Stimulated activated CD4-positive, alpha-beta T cell treated with anti-CD3 and anti-CD28 coated beads, Interleukin-2, amount 100 ng/mL, for 48 hours (primary cell): ENCODE measurements at places on chromosomes 7 and 10.

GRCh38 chr10:103890688-103891087, 27.3 kb downstream of the STN1 start:
- DNase-seq, result no peak

GRCh38 chr7:134777470-134777869, 2.0 kb upstream of the CALD1 start:
- no peak for DNase-seq

DNA sequence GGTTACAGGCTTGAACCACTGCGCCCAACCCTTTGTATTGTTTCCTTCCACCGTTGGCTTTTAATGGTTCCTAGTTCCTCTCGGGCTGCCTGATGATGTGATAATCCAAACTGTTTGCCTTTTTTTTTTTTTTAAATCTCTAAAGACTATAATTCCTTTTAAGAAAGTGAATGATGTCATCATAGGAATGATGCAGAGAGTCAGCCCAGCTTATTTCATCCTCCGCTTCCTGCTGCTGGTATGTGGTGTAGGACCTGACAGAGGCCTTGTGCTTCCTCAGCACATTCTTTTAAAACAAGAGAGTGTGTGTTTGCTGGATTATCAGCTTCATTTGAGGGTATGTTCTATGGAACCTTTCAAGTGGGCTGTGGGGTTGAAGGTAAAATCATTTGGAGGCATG, 241.4 kb downstream of the LRMDA start:
- DNase-seq, result no peak

DNA sequence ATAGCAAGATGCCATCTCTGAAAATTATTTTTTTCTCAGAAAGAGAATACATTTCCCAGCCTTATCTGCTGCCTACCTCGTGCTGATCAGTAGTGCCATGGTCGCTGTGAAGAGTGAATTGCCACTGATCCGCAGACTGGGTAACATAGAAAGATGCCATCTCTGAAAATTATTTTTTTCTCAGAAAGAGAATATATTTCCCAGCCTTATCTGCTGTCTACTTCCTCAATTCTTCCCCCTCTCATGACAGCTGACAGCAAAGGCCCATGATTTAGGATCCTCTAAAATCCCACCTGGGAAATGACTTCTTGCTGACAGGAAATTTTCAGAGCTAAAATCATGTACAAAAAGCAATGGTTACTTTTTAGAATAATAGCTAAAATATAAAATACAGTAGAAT, 92.5 kb upstream of the AHR start:
- DNase-seq, result no peak

GRCh38 chr10:110303681-110304080, 1.0 kb downstream of the SMNDC1 start:
- DNase-seq, result no peak

GRCh38 chr10:97116462-97117162, 69.1 kb downstream of the SLIT1 start:
- DNase-seq, result no peak
